ENCODE measurements at places on chromosomes 1 and 21.

GRCh38 chr1:36279789-36280296 is 26.3 kb upstream of the SH3D21 start:
- no peak for DNase-seq

- no peak for DNase-seq
Observed at GRCh38 chr21:31345136-31345535, 1.1 kb upstream of the TIAM1 start.

GRCh38 chr21:16307256-16307655 is 577.5 kb downstream of the USP25 start:
- no peak for DNase-seq

- DNase-seq: no peak
Observed at GRCh38 chr1:115436596-115436995, 98.5 kb upstream of the NGF start.

GRCh38 chr1:94884507-94884906 is 42.4 kb downstream of the CNN3 start:
- no peak for DNase-seq

GRCh38 chr1:226605318-226605950 is 56.9 kb downstream of the STUM start:
- DNase-seq: no peak

- DNase-seq: peak; percentile 57
Observed at GRCh38 chr1:117284399-117285215, 73.9 kb upstream of the VTCN1 start.

- DNase-seq: no peak
Observed at GRCh38 chr1:68117416-68117815, 67.0 kb upstream of the DIRAS3 start.

GRCh38 chr1:108059945-108060344 is 95.0 kb upstream of the VAV3 start:
- no peak for DNase-seq

GRCh38 chr1:47972864-47973432 is 24.2 kb downstream of the TRABD2B start:
- no peak for DNase-seq
